ENCODE measurements at places on chromosomes 16 and 17.

GRCh38 chr16:85519540-85520231, 93.4 kb upstream of the GSE1 start:
- no peak for DNase-seq

DNA sequence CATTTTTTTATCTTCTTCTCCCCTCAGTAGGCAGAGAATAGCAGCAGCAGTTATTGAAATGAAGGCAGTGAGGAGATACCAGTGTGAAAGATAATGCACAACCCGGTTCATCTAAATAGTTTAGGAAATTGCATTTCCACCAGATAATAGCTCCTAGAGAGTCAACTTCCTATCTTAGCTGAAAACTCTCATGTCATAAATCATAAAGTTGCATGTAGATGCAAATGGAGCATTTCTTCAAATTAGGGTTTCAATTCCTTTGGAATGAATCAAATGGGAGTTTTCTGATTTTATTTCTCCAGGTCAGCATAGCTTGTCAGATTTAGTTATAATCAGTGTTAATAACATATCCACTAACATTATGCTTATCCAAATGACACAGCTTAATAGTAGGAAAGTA, 335.3 kb downstream of the CNTNAP4 start:
- DNase-seq: no peak

- no peak for DNase-seq
Observed at GRCh38 chr17:57513569-57513968, 231.5 kb downstream of the CCDC182 start.

- no peak for DNase-seq
Observed at GRCh38 chr16:70692130-70692872, 6.4 kb upstream of the MTSS2 start.

- no peak for DNase-seq
Observed at GRCh38 chr16:86982912-86983311, 334.3 kb downstream of the C16orf95 start.

GRCh38 chr17:45812102-45812501, 28.0 kb downstream of the CRHR1 start:
- DNase-seq: no peak

All from progenitor cell of endocrine pancreas (in vitro differentiated cells).